ENCODE measurements at places on chromosomes 2 and 18. TPM values are rescaled to one million over a fixed set of nuclear protein-coding genes. Genes with fewer than 3 reads are reported as not detected.

GRCh38 chr2:202299712-202300111 lies 34.1 kb downstream of the NOP58 start:
- DNase-seq, result no peak
- no peaks in the 10 kb centered on the region for H3K27me3 ChIP-seq
- H3K4me3 ChIP-seq, result no peak overlapping the region
- H3K27ac ChIP-seq, result no peak overlapping the region

DNA sequence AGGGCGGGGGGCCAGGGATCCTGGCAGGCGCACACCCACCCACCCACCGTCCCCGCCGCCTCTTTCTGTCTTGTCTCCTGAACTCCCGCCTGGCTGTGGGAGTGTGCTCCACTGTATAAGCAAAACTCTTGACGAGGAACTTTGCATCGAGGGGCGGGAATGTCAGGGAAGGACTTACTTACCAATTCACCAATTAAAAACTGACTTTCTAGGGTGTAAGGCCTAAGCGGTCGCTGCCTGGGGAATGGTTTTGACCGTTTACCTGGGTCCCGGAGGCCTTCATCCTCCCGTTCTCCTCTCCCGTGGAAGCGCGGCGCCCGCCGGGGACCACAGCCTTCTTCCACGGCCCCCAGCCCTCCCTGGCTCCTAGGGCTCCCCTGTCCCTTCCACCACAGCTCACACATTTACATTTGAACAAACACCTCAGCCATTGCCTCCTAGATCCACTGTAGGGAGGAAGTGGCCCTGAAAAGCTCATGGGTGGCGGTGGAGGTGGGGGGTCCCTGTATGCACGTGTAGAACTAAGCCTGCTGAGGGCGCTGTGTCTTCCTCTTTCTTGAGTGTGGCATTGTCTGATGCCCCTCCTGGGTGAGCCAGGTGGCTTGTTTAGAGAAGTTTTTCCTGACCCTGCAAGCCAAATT lies 8.9 kb downstream of the ASIC4 start:
- DNase-seq, result no peak
- H3K4me1 ChIP-seq, result peaks cover 10% of the 10 kb centered on the region
- no peak overlapping the region for H3K4me3 ChIP-seq
- no peak overlapping the region for H3K27ac ChIP-seq
- peaks cover 18% of the 10 kb centered on the region for H3K27me3 ChIP-seq
- H3K36me3 ChIP-seq, result no peaks in the 10 kb centered on the region

AMER3 gene
- total RNA-seq, result not detected

TEX44 gene
- total RNA-seq, result not detected

- no peak overlapping the region for H3K27ac ChIP-seq
- H3K36me3 ChIP-seq, result no peaks in the 10 kb centered on the region
- no peaks in the 10 kb centered on the region for H3K27me3 ChIP-seq
- no peaks in the 10 kb centered on the region for H3K4me1 ChIP-seq
- no peak for DNase-seq
Observed at GRCh38 chr2:415986-416610, 128.2 kb upstream of the ALKAL2 start.

BCL11A gene
- 9.8 TPM for total RNA-seq

GRCh38 chr2:132871831-132872230 lies 201.8 kb upstream of the LYPD1 start:
- no peak for DNase-seq
- no peaks in the 10 kb centered on the region for H3K36me3 ChIP-seq
- H3K4me1 ChIP-seq, result no peaks in the 10 kb centered on the region

- H3K27ac ChIP-seq, result no peak overlapping the region
- H3K4me1 ChIP-seq, result no peaks in the 10 kb centered on the region
- H3K27me3 ChIP-seq, result no peaks in the 10 kb centered on the region
- no peak for DNase-seq
- H3K36me3 ChIP-seq, result no peaks in the 10 kb centered on the region
- no peak overlapping the region for H3K4me3 ChIP-seq
Observed at GRCh38 chr2:224969633-224970260, 72.5 kb downstream of the DOCK10 start.

DNA sequence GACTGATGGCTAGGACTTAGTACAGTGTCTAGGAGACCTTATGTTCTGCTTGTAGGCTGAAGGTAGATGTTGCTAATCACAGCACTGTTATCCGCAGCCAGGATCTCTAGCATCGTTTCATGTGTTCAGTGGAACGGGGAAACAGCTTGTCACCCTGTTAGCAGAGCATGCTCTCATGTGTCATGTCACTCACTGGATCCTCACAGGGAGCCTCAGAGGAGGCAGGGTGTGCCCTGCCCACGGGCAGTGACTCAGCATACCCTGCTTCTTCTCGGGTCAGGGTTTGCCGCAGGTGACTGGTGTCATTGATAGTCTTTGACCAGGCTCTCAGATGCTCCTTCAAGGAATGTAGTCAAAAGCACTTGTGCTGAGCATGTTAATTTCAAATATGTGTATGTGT lies 44.4 kb downstream of the RPIA start:
- no peak overlapping the region for H3K4me3 ChIP-seq
- H3K36me3 ChIP-seq, result peaks cover 10% of the 10 kb centered on the region
- no peaks in the 10 kb centered on the region for H3K27me3 ChIP-seq
- DNase-seq, result no peak
- peaks cover 5% of the 10 kb centered on the region for H3K4me1 ChIP-seq

DNA sequence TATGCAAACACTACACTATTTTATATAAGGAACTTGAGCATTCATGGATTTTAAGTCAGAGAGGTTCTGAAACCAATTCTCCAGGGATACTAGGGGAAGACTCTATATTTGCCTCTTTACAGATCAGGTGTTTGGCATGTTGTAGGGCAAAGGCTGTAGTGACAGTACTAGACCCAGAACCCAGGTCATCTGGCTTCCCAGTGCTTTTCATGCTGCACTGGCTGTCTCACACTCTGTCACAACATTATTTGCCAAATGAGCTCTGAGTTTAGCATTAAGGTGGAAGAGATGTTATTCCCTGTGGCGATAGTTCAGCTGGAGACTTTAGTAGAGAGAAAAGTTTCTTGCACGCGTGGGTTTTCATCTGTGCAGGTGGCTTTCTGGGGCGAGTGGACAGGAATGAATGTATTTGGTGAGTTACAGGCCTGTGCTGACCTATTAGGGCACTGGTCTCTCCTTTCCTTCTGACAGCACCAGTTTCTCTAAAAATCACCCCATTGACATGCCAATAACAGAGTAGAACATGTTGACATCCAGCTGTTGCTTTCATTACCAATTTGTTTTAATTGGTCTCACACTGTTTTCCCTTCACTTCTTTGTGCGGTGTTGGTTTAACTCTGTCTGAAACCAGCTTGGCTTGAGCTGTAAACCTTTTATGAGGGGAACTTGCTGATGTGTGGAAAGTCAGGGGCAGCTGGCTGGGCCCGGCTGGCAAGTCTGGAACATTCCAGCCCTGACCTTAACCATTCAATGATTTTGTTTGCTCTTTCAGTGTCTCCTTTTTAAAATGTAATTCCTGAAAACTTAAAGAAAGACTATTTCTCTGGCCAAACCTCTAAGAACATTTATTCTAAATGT lies 643.0 kb upstream of the FAM98A start:
- peak; percentile 31 for DNase-seq
- H3K36me3 ChIP-seq, result no peaks in the 10 kb centered on the region
- no peaks in the 10 kb centered on the region for H3K27me3 ChIP-seq
- peaks cover 10% of the 10 kb centered on the region for H3K4me1 ChIP-seq
- peak overlapping the region; percentile 79 for H3K27ac ChIP-seq

GRCh38 chr2:85635636-85636035 lies 19.6 kb downstream of the USP39 start:
- peaks cover 75% of the 10 kb centered on the region for H3K36me3 ChIP-seq
- no peak overlapping the region for H3K27ac ChIP-seq
- peaks cover 6% of the 10 kb centered on the region for H3K4me1 ChIP-seq
- no peaks in the 10 kb centered on the region for H3K27me3 ChIP-seq
- DNase-seq, result no peak

- no peak overlapping the region for H3K4me3 ChIP-seq
- H3K27ac ChIP-seq, result no peak overlapping the region
- no peaks in the 10 kb centered on the region for H3K36me3 ChIP-seq
- DNase-seq, result no peak
- H3K4me1 ChIP-seq, result peaks cover 12% of the 10 kb centered on the region
- H3K27me3 ChIP-seq, result no peaks in the 10 kb centered on the region
Observed at GRCh38 chr2:241309684-241310117, 5.8 kb downstream of the HDLBP start.
